ENCODE measurements at places on chromosomes 2 and 18.

- DNase-seq: no peak
These were observed at the start of gene IL36RN for GRCh38 chr2:113058998-113059960. IL36RN (plus strand) TSS chr2:113059198; CDS start chr2:113059439, 241 bp downstream.

DNA sequence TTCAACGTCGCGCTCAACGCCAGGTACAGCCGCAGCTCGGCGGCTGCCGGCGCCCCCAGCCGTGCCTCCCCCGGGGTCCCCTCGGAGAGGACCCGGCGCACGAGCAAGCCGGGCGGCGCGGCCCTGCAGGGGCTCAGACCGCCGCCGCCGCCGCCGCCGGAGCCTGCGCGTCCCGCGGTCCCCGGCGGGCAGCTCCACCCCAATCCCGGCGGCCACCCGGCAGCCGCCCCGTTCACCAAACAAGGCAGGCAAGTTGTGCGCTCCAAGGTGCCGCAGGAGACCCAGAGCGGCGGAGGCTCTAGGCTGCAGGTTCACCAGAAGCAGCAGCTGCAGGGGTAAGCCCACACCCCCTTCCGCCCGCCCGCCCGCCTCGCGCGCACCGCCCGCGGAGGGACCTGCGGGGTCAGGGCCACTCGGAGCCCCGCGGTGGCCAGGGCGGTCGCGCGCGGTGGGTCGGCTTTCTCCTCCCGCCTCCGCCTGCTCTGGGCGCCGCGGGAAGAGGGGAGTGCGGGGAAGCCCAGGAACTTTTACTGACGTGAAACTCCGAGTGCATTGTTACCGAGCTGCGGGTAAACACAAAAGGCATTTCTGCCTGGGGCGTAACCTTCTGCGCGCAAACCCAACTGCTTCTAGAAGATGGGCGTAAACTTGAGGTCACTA, 861 bp downstream of the LTBP1 start:
- peak; percentile 36 for DNase-seq

DNA sequence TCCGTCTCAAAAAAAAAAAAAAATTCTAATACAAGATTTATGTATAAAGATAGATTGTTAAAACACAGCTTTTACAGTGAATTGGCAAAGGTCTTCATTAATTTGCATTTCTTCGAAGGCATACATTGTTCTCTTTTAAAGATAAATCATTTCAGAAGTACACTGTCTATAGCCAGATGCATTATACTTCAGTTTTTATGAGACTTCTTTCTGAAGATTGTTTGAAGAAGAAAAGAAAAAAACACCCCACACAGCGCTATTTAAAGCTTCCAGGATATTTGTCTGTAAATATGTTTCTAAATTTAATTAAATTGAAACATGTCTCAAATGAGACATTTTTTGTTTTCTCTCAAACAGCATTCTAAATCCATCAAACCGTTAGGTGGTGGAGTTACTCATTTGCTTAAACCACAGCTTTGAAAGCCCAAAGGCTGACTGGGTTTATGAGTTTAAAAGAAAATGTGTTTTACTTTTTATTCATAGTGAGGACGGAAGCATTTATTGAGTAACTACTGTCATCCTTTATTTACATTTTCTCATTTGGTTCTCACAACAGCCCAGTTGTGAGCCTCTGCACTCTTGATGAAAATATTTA, 42.4 kb upstream of the C1GALT1C1L start:
- DNase-seq: no peak

DNA sequence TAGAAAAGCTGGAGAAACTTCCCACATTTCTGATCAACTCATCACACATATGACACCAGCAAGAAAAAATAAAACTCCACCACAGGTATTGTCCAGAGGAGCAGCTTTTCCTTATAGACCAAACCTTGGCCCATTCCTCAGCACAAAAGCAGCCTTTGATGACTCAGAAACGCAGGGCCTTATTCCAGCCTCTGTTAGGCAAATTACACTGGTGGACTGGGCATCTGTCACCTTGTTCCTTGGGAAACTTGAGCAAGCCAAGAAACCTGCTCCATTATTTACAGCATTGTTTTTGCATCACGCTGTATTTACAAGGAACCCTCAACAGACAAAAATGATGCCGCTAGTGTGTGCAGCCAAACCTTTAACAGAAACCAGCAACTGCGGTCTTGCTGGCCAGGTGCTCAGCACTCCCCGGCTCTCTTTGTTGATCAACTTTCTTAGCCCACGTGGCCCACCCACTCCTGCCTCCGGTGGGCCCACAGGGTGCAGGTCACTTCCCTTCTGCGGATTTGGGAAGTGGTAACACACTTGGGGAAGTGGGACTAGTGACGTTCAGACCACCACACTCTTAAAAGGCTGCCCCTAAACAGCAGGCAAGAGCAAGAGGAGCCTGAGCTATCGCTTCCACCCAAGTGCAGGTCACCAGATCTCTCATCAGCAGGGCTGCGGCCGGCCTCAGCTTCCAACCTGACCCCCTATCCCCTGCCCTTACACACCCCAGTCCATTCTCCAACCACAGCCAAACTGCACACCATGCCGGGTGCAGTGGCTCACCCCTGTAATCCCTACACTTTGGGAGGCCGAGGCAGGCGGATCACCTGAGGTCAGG, 1.5 kb downstream of the AP1S3 start:
- no peak for DNase-seq

DNA sequence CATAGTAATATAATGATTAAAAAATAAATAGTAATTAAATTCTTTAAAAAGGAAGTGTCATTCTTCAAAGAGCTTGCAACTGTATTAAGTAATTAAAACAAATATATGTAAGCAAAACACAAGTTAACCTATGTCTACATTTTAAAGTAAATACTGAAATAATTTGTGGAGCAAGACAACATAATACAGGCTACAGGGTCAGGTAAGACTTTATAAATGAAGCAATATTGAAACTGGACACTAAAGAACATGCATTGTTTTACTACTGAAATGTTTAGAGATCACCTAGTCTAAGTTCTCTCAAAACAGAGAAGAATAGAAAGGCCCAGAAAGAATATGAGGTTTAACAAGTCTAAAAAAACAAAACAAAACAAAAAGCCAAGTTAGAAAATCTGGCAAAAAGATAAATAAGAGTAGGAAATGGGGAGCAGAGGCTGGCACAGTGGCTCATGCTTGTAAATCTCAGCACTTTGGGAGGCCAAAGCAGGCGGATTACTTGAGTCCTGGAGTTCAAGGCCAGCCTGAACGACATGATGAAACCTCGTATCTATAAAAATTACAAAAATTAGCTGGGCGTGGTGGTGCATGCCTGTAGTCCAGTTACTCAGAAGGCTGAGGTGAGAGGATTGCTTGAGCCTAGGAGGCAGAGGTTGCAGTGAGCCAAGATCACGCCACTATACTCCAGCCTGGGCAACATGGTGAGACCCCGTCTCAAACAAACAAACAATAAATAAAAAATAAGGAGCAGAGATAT, 34.4 kb downstream of the VPS54 start:
- DNase-seq: no peak
